Activated CD8-positive, alpha-beta memory T cell treated with anti-CD3 and anti-CD28 coated beads for 1 hour (primary cell): ENCODE measurements at places on chromosomes 16 and 17.
A peak's percentile ranks its signal among the peaks of the same experiment; 100 is the strongest.

DNA sequence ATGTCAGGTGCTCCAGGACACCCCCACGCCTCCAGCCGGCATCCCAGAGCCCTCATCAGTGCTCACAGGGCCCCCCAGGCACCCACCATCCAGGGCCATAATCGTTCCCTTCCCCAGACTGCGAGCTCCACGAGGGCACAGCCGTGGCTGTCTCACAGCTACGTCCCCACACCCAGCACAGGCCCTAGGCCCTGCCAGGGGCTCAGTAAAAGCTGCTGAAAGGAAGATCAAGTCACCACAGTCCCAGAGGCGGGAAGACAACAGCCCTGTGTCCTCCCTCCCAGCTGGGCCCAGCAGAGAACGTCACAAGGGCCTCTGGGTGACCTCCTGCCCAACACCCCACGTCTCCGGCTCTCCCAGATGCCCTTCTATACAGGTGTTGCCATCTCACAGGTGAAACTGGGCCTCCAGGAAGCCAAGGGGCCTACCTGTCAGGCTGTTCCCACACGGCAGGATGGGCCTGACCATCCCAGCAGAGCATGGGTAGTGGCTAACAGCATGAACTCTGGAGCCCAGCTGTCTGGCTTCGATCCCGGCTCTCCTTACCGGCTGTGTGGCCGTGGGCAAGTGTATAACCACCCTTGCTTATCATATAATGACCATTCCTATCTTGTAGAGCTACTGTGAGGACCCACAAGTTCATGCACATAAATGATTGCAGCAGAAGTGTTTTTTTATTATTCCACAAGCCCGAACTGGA lies 17.9 kb downstream of the ARL2BP start:
- no peak for DNase-seq

DNA sequence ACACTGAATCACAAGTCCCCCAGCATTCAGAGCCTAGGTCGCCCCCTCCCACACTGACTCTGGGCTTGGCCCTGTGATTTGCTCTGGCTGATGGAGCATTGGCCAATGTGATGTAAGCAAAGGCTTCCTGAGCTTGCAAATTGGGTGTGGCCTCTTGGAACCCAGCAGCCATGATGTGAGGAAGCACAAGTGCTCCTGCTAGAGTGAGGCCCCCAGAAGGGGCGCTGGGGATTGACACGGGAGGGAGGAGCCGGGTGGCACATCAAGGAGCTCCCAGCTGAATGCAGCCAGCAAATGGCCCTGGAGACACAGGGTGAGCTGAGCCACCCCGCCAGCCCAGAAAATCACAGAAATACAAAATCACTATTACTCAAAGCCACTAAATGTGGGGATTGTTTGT lies 308.5 kb downstream of the C16orf95 start:
- no peak for DNase-seq

DNA sequence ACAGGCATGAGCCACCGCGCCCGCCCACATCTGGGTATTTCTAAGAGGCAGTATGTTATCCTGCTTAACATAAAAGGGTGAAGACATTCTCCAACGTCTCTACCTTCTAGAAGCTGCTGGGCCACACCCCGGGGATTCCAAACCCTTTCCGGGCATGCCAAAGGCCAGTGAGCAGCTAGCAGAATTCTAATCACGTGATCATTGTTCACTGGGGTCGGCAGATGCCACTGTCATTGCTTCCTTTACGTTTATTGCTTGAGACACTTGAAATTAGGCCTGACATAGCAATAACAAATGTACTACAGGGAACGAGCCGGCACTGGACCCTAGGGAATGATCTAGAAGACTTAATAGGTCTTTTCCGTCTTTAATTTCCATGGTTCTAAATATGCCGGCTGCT lies 141.2 kb upstream of the ZFHX3 start:
- no peak for DNase-seq

GRCh38 chr17:80397686-80398085 lies 17.3 kb upstream of the ENDOV start:
- DNase-seq: no peak

GRCh38 chr16:29807426-29808218 lies 1.3 kb downstream of the MAZ start:
- DNase-seq: peak; percentile 77

GRCh38 chr16:84279881-84280280 lies 14.8 kb upstream of the WFDC1 start:
- DNase-seq: no peak

DNA sequence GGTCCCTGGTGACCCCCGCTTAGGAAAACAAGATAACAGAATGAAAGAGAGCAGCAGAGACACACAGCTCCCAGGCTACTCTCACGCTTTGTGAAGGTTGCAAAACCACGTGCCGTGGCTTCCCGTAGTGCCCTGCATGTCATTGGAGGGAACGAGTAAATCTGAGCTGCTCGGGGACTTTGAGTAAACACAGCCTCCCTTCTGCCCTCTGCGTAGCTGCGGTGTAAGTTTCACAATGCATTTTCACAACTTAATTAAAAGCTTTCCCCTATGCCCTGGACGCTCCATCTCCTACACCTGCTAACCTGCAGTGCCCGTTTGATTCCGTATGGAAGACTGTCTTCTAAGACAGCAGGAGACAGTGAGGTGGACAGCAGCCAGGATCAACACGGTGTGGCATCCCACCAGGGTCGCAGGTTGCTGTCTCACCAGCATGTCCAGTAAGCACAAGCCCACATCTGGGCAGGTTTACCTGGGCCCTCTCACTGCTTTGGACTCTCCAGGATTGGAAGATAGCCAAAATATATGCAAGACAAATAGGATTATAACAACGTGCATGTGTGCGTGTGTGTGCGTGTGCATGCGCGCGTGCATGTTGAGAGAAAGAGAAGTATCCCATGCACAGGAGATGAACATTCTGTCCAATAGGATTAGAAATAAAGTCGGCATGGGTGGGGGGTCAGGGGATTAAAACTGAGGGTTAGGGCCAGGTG lies 116.4 kb upstream of the RCVRN start:
- DNase-seq: no peak

DNA sequence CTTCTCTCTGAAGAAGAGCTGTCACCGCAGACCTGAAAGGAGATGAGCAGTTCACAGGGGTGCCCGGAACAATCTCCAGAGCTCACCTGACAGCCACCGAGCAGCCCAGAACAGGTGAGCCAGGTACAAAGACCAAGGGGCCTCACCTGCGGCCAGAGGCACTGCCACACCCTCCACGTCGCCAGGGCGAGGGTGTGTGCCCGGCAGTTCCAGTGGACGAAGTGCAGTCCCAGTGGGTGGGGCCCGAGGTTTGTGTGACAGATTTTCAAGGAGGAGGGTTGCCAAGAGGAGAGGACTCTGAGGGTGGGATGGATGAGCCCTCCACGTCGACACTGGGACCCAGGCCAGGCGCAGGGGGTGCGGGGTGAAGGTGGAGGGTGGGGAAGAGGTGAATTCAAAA lies 61.7 kb downstream of the SMPD3 start:
- DNase-seq: no peak

DNA sequence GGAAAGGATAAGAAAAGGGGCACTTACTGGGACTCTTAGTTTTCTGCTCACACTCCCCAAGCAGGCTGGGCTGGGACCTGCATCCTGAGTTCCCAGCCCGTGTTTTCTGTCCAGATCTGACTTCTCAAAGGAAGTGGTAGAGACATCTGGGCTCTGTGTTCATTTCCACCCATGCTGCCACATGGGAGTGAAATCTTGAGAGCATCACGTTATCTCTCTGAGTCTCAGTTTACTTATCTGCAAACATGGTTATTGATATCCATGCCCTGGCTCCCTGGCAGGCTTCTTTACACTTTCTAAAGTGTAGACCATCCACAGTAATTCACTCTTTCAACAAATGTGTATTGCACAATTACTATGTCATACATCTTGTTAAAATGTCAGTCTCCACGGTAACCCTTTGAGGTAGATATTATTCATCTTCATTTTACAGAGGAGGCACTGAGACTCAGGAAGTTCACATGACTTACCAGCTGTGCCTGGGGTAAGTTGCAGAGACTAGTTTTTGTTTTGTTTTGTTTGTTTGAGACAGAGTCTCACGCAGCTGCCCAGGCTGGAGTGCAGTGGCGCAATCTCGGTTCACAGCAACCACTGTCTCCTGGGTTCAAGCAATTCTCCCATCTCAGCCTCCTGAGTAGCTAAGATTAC lies 3.4 kb downstream of the ZNF688 start:
- DNase-seq: no peak
